ENCODE measurements at places on chromosomes 1 and 21.

DNA sequence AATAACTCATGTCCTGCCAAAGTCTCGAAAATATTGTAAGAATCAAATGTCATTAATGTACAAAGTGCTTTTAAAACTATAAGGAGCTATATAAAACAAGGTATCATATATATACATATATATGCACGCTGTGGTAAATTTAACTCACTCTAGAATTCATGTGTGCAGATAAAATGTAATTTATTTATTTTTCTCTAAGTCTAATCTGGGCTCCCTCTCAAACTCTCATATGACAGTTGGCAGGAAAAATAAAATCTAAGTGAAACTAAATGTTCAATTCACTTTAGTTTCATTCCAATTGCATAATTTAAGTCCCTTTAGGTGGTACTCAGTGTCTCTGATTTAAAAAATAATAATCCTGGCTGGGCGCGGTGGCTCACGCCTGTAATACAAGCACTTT is 372.0 kb upstream of the DAB1 start:
- no peak for DNase-seq

GRCh38 chr1:7885513-7886404 is 32.9 kb upstream of the UTS2 start:
- DNase-seq = no peak

DNA sequence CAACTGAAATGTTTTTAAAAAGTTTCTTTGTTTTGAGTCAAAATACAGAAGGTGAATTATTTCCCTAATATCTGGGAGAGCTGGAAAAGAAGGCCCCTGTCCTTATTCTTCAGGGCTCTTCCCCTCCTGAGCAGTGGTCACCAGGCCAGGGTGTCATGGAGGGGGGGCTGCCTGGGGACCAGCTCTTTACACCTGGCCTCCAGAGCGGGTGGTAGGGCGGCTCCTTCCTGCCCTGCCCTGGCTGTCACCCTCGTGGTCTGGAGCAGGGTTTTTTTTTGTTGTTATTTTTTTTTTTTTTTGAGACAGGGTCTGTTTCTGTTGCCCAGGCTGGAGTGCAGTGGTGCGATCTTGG is 6.6 kb downstream of the SKI start:
- no peak for DNase-seq

DNA sequence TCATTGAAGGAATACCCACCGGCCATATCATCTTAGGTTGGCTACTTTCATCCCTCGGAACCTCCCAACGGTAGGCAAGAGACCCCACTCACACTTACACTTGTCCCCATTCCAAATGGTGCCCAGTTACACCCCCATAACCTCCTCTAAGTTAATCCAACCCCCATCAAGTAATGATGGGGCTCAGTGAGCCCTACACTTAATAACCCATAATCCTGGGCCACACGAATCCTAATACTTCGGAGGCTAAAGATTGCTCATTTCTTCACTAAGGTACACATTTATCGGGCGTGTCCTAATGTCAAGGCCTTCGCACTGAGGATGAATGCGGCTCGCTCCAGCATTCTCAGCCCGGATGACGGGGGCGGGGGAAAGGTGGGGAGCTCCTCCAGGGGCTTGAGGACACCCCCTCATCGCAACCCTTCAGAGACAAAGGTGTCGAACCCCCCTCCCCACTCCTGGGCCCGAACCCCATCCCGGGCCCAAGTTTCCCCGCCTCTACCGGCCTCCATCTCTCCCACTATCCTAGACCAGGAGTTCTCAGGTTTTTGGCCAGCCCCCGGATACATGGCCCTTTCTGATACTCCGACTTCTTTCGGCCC is 435 bp downstream of the ILF2 start:
- no peak for DNase-seq

DNA sequence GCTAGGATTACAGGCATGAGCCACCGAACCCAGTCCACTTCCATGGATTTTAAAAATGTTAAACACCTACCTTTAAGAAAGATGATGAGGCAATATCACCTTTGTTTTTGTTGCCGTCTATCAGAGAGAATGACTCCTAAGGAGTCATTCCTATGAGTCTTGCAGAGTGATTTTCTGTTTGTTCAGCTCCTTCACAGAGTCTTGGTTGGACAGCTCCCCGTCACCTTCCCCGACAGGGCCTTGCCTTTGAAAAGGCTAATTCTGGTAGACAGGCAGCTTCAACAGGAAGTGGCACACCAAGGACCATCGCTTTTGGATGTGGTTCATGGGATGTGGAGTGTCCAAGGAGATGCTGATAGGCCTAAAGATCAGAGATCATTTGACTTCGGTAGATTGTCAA is 17.5 kb downstream of the ZBTB18 start:
- no peak for DNase-seq

GRCh38 chr21:29939924-29940275 is at the start of gene GRIK1:
Gene GRIK1 (minus strand): TSS chr21:29939996.
- DNase-seq = no peak
